ENCODE measurements at places on chromosomes 2 and 18.

DNA sequence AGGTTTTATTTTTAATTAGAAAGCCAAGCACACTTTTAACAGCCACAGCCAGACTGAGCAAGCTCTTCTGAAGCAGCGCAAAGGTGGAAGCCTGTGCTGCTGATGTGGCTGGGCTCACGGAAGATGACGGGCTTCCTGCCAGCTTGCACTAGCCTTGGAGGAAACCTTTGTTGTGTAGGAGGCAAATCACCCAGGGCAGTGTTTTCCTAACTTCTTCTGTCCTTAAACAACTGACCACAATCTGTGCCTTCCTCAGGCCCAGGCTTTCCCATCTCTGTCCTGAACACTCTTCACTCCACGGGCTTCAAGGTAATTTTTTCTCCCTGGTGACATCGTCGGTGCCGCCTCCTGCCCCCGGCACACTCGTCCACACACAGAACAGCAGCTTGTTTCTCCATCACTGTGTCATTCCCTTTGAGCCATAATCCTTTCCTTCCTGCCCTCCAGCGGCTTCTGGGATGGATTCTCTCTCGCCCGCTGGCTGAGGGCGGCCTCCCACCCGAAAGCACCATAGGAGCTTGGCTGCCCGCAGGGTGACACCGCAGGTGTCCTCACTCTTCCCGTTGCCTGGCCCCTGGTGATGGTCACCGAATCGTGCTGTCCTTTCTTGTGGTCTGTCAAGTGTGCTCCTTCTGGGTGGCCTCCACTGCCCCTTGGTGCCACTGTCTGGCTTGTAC, 31.1 kb upstream of the INHBB start:
- DNase-seq: no peak

GRCh38 chr2:21289989-21290388, 166.2 kb downstream of the TDRD15 start:
- no peak for DNase-seq

GRCh38 chr18:12843420-12844350, 40.4 kb downstream of the PTPN2 start:
- DNase-seq: no peak

DNA sequence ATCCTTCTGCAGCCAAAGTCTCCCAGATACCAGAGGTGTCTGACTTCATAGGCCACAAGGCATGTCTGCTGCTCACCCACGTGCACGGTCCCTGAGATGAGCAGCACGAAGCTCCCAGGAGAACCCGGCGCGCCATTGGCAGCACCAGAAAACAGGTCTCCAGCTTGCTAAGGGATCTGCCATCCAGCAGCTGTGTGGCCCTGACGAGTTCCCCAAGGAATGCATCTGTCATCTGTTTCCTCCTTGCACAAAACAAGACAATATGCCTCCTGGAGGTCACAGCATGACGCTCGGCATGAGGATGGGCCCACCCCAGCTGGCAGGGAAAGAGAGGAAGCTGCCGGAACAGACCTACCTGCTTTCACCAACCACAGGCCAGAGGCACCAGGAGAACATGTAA, 29.2 kb downstream of the HS6ST1 start:
- DNase-seq: no peak

- no peak for DNase-seq
Observed at GRCh38 chr2:33467413-33467812, 9.0 kb upstream of the RASGRP3 start.

DNA sequence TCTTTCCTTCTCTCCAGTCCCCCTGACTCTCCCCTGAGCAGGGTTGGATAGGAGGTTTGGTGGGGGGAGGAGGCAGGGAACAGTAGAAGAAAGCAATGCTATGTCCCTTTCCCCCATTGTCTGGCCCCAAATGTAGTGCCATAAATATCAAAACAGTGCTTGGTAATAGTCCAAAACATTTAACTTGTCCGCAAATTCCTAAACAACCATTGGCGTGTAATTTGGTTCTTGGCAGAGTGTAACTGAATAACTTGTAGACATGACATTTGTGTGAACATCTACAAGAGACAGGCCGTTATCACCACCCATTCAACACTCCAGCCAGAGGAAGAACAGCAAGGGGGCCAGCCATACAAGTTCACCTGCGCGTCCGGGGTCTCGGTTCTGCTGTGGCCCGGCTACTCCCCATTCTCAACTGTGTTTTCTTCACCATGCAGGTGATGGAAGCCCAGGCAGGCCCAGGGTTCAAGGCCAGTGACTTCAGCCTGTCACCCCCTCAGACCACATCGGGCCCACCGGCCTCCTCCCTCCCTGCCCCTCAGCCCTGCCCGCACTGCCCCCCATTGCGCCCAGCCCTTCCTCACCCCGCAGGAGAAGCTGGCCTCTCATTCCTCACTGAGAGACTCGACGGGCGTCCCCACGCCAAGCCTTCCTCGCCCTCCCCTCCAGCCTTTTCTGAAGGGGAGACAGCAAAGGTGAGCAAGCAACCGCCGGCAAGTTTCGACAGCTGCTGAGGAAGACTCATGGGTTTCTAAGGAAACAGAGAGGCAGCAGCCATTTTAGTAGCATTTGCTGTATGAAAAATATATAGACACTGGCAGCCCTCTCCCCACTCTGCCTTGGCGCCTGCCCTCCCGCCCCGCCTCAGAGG, 699 bp upstream of the RAPGEF4 start:
- DNase-seq: no peak

All from A172 (cell line).